ENCODE measurements at places on chromosomes 6 and 20.

DNA sequence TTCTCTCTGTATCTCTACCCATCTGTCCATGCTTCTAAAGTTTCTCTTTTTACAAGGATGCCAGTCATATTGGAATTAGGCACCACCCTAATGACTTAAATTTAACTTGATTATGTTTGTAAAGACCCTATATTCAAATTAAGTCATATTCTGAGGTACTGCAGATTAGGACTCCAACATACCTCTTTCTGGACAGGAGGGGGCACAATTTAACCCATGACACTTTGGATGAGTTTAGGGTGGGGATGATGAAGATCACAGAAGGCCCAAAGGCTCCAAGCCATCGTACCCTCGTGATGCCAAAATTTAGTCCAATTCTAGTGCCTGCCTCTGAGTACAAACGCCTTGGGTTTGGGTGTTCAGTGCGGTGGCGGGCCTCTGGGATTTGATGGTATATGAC is 15.0 kb upstream of the NKX2-2 start:
- no peak overlapping the region for H3K27ac ChIP-seq
- DNase-seq, result peak; percentile 50
- peaks cover 2% of the 10 kb centered on the region for H3K4me1 ChIP-seq
- H3K4me3 ChIP-seq, result no peak overlapping the region
- H3K36me3 ChIP-seq, result no peaks in the 10 kb centered on the region
- peaks cover 62% of the 10 kb centered on the region for H3K27me3 ChIP-seq

DNA sequence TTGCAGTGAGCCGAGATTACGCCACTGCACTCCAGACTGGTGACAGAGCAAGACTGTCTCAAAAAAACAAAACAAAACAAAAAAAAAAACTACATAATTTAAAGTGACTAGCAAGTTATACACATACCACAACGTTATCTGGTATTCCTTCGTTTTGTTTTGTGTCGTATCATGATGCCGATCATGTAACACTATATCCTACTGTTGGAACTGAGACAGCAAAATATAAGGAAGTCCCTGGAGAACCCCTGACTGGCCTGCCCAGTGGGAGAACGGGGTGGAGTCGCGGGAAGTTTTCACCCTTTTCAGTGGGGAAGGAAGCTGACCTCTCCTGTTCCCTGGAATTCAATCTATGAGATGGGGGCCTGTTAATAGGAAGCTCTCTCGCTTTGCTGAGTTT is 15.1 kb downstream of the SOX4 start:
- H3K27ac ChIP-seq, result no peak overlapping the region
- H3K36me3 ChIP-seq, result no peaks in the 10 kb centered on the region
- H3K4me1 ChIP-seq, result no peaks in the 10 kb centered on the region
- no peak for DNase-seq
- no peak overlapping the region for H3K4me3 ChIP-seq

DNA sequence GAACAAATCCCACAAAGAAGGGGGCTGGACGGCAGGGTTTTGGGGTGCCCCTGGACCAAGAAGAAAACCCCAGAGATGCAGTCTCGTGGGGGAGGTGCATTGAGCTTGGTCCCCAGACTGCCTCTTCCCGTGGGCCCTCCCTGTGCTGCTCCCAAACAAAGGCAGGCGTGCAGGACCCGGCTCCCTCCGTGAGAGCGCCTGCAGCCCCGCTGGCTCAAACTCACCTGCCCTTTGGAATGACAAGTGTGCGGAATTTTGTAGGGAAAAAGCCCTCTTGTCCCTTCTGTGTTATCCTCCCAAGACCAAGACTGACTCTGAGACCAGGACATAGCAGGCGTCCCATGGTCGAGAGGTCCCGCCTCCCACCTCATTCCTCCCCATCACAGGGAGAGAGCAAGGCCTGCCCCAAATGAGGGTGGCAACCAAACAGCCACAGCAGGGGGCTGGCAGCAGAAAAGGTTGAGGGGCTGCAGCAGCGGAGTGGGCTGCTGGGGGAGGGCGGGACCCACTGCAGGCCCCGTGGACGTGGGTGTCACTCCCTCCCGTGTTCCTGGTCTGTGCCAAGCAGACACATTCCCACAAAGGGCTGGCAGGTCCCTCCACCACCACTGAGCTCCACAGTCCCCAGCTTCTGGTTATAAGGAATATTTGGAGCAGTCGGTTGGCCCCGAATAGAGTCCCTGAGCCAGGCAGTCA is 5.6 kb upstream of the FRMD1 start:
- no peaks in the 10 kb centered on the region for H3K36me3 ChIP-seq
- H3K4me3 ChIP-seq, result no peak overlapping the region
- no peaks in the 10 kb centered on the region for H3K27me3 ChIP-seq
- no peaks in the 10 kb centered on the region for H3K4me1 ChIP-seq

GRCh38 chr20:54227241-54227640 is 19.4 kb downstream of the PFDN4 start:
- H3K27me3 ChIP-seq, result no peaks in the 10 kb centered on the region
- H3K4me1 ChIP-seq, result peaks cover 3% of the 10 kb centered on the region
- DNase-seq, result no peak
- no peak overlapping the region for H3K27ac ChIP-seq
- no peak overlapping the region for H3K4me3 ChIP-seq

DNA sequence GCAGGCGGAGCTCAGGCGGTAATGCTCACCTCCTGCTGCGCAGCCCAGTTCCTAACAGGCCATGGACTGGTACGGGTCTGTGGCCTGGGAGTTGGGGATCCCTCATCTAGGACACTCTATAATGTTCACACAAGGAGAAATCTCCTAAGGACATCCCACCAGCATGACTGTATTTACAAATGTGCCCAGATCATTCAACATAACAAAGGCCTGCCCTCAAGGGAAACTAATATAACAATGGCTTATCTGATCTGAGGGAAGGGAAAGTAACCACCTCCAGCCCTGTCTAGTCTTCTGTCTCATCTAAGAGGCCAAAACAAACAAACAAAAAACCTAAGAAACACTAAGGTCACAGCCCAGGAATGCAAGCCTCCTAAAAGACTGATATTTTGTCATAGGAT is 232.8 kb downstream of the RNGTT start:
- no peak overlapping the region for H3K27ac ChIP-seq
- H3K4me1 ChIP-seq, result peaks cover 18% of the 10 kb centered on the region
- no peaks in the 10 kb centered on the region for H3K27me3 ChIP-seq

Measured in activated CD4-positive, alpha-beta T cell treated with anti-CD3 and anti-CD28 coated beads, Interleukin-2, amount 10 ng/mL, durations not matched to agents 24 days and 14 days (primary cell).